ENCODE measurements at places on chromosomes 1 and 21.
A peak's percentile ranks its signal among the peaks of the same experiment; 100 is the strongest.

DNA sequence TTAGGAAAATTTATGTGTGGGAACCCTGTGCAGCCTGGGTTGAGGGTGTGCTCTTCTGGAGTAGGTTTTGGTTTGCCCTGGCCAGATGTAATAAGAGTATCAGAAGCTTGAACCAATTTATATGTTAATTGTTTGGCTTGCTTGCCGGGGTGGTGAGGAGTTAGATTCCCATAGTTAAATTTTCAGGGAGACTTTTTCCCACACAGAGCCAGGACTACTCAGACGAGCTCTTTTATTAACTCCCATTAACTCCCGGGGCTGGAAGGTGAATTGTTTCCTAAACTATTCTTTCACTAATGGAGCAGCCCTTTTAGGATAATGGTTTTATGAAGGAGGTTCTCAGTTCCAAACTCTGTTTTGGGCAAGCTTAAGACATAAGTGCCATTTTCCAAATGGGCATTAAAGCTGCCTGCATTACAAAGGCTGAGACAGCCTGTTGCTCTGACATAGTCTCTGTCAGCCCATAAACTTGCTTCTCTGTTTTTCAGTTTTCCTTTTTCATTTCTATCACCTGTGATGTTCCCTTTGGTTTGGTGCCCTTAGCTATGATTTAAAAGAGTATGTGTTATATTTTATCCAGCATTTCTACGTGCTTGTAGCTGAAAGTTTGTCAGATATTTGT is 18.0 kb upstream of the RAB3GAP2 start:
- no peak for DNase-seq

GRCh38 chr21:41065539-41065938 is 102.4 kb upstream of the BACE2 start:
- no peak for DNase-seq

- no peak for DNase-seq
Measured at GRCh38 chr1:229334716-229335115, 8.1 kb downstream of the CCSAP start.

- no peak for DNase-seq
Measured at GRCh38 chr1:229815961-229816360, 189.9 kb downstream of the URB2 start.

DNA sequence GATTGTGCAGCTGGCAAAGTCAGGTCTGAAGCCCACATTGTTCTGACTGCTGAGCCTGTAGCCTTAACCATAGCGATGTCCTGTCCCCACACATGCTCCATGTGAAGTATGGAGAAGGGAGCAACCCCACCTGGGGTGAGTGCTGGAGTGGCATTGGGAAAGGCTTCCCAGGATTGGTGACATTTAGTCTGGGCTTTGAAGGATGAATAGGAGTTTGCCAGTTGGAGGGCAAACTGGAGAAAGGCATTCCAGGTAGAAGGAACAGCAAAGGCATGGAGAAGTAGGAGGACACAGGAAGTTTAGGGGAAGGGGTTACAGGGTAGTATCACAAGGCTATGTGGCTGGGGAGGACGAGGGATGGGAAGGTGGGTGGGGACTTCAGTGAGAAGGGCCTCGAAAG is 7.3 kb upstream of the LDLRAP1 start:
- no peak for DNase-seq

DNA sequence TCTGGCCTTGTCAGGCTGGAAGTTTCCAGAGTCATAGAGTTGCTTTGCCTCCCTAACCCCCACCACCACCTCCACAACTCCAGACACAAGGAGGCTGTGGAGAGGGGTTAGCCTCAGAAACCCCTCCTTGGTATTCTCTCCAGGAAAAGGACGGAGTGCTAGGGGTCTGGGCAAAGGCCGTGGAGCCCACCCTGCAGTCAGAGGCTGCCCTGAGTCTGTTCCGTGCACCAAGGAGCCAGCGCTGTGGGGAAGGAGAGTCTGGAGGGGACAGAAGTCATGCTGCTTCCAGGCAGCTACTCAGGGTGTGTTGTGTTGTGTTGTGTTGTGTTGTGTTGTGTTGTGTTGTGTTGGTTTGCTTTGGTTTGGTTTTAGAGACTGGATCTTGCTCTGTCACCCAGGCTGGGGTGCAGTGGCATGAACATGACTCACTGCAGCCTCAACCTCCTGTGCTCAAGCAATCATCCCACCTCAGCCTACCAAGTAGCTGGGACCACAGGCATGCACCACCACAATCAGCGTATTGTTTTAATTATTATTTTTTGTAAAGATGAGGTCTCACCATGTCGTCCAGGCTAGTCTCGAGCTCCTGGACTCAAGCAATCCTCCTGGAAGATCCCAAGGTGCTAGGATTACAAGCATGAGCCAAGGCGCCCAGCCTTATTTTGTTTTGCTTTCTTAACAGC is 122.2 kb upstream of the TMEM51 start:
- DNase-seq = no peak

GRCh38 chr1:228139406-228139930 is 611 bp upstream of the GUK1 start:
- DNase-seq = no peak

- DNase-seq = no peak
Measured at GRCh38 chr1:228125185-228125584, 14.9 kb upstream of the GUK1 start.

DNA sequence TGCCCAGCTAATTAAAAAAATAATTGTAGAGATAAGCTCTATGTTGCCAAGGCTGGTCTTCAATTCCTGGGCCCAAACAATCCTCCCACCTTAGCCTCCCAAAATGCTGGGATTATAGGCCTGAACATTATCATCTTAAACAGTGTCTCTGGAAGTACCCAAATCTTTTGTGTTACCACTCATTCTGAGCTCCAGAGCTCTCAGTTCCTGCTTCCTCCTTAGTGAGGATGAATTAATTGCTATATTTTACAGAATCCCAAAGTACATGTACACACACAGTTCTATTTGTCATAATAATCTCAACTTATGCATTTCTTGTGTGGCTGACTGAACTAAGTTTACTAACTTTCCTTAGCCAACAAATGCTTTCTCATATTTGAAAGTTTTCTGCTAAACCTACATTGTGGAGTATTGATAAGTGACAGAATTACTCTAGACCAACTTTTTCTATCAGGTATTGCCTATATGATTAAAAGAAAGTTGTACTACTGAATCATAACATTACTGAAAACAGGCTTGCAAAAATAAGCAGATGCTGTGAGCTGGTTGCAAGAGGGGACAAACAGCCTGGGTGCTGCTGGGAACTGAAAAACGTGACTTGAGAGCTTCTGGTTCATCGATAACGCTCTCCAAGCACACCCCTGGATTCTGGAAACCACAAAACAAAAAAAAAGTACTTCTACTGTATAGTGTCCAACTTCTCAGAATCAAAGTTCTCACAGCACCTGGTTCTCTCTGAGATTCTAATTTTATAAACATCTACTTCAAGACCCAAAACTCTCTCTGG is 15.3 kb downstream of the VAV3 start:
- no peak for DNase-seq

GRCh38 chr1:87927391-87928280 is 599.0 kb downstream of the LMO4 start:
- no peak for DNase-seq

GRCh38 chr1:220511179-220511578 is 16.8 kb upstream of the MARK1 start:
- no peak for DNase-seq

DNA sequence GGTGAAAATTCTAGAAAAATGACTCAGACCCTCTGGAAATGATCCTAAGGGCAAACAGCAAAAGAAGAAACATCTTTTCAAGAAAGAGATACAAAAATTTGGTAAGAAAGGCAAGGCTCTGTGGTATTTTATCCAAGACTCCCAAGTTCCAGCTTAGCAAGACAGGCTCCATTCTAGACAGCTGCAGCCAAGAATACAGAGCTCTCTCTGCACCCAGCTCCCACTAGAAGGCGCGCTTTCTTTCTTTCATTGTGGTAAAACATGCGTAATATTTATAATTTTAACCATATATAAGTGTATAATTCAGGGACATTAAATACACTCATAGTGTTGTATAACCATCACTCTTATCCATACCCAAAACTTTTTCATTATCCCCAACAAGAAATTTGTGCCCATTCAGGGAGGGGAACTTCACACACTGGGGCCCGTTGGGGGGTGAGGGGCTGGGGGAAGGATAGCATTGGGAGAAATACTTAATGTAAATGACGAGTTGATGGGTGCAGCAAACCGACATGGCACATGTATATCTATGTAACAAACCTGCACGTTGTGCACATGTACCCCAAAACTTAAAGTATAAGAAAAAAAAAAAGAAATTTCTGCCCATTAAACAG is 2.2 kb upstream of the HFM1 start:
- DNase-seq = no peak

DNA sequence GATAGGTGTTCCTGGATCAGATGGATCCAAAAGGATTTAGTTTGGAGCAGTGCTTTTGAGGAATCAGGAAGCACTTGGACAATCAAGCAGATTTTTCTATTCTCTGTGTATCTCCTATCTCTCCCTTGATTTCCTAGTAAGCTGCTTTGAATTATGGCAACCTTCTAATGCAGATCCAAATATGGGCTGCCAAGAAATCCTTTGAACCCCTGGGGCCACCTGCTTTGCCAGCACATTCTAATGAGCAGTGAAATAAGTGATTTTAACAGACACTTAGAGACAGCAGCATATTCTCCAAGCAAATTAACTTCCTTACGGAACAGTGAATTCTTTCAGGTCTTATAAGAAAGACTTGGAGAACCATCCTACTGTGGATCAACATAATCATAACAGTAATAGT is 195.4 kb downstream of the GPR52 start:
- no peak for DNase-seq

GRCh38 chr1:46489169-46489637 is 433 bp upstream of the DMBX1 start:
- DNase-seq = peak; percentile 49

GRCh38 chr1:37661401-37661800 is 26.7 kb upstream of the RSPO1 start:
- DNase-seq = no peak

DNA sequence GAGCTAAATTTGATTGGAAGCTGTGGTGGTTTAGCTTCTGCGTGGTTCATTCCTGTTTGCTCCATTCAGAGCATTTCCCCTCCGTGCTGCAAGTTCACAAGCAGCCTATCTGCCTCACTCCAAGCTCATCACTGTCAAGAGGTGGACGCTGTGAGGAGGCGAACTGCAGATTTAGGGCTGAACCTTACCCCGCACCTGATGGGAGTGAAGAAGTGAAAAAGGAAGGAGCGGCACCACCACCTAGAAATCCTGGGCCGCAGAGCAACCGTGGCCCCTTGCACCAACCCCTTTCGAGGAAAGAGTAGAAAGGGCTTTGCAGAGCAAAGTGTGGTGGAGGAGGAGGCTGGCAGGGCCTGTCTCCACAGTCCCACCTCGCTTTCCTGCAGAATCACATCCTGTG is 117.4 kb downstream of the IER5 start:
- DNase-seq = no peak

- no peak for DNase-seq
Measured at GRCh38 chr1:219495737-219496408, 117.0 kb downstream of the ZC3H11B start.

DNA sequence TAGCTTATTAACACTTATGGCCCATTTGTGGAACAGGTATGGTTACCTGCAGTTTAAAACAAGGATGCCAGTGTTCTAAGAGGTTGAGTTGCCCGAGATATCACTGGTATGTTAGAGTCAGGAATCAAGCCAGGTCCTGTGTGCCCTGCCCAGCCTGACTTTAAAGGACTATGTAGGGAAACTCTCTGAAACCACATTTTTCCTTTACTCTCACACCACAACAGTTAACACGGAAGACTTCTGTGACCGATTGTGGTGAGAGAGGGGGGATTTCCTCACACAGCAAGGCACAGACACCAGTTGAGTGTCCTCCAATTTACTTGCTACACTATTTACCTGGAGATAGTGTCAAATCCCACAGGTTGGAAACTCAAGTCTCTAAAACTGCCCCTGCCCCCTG is 47.8 kb downstream of the UCK2 start:
- DNase-seq = no peak

GRCh38 chr1:228793032-228793431 is 57.8 kb downstream of the RHOU start:
- no peak for DNase-seq

DNA sequence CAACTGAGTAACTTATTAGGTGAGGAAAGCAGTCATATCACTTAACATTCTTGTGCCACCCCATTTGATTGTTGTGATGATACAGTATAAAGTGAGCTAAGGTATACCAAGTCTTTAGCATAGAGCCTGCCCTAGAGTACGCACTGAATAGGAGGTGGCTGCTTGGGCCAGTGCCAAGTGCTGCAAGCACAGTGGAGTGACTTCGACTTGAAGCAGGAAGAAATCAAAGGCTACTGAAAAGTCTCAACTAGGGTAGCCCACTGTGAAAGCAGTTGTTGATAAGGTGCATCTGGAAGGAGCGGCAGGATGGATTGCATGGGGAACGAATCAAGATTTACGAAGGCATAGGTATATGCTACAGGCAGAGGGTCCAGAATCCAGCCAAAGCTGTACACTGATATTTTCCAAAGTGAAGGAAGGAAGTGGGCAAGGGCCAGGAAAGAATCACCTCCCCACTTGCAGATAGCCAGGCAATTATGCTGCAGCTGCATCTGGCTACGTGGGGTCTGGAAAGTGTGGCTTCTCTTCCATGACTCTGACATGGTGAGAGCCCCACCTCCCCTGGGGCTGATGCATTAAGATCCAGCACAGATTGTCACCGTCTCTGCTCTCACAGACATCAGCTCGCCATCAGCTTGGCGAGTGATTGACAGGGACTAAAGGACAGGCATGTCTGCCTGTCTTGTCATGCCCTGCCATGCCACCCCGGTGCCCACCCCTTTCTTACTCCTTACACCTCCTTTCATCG is 287.0 kb upstream of the PLXNA2 start:
- DNase-seq = no peak

- DNase-seq = no peak
Measured at GRCh38 chr1:76857973-76858372, 9.3 kb upstream of the ST6GALNAC5 start.

- no peak for DNase-seq
Measured at GRCh38 chr21:8989721-8990325, 1531.6 kb upstream of the TPTE start.

GRCh38 chr1:1230656-1231399 is 973 bp downstream of the SDF4 start:
- no peak for DNase-seq

- no peak for DNase-seq
Measured at GRCh38 chr1:111454859-111455641, 5.8 kb downstream of the ATP5PB start.

- no peak for DNase-seq
Measured at GRCh38 chr1:226475142-226475511, 67.2 kb upstream of the PARP1 start.

DNA sequence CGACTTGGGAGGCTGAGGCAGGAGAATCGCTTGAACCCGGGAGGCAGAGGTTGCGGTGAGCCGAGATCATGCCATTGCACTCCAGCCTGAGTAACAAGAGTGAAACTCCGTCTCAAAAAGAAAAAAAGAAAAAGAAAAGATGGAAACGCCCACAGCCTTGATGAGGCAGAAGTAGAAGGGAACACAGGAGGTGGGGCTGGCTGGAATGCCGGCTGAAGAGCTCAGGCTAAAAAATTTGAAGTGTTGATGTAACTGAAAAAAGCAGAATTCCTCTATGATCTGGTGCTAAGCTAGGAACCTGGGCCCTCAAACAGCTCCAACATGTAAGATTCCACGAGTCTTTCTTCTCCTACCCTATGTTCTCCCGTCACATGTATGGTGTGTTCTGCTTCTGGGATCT is 53.6 kb downstream of the SLC66A1 start:
- no peak for DNase-seq
